ENCODE measurements at places on chromosomes 6 and 20. TPM values are rescaled to one million over a fixed set of nuclear protein-coding genes. Genes with fewer than 3 reads are reported as not detected.

COL19A1 gene
- total RNA-seq: 1.7 TPM

DNA sequence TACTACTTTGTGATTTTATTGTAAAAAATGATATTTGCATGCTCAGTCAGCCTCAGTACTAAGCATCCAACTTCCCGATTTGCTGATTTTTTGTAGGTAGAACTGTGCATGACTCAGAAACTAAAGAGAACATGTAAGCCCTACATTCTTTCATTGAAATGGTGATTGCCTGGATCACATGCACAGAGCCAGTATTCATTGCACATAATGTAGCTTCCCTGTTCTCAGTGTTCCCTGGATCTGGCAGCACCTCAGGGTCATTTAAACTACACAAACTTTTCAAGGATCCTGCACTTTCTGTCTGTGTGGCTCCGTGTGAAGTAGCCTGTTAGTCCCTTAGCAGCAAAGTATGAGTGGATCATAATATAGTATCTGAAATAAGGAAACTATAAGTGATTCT, 422.9 kb upstream of the AGPAT4 start:
- DNase-seq: no peak

DNA sequence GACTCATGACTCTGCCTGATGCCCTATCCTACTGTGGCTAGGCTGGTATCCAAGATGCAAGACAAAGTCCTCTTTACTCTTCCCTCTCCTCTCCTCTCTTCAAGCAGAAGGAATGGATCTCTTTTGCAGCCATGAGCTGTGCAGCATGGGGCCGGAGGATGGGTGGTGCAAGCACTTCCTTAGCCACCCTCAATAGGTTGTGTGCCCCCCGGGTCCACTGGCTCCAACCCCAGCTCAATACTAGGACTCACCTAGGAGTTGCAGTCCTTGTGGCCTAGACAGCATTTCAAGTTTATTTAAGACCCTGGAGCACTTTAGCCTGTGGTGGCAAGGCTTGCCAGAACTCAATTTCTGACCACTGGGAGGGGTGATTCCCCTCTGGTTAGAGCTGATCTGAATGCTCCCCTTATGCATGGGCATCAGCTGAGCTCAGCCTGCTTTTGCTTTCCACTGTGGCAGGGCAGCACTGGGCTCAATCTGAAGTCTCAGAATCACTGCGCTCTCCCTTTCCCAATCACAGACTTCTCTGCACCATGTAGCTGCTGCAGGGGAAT, 29.0 kb upstream of the GRM4 start:
- no peak for DNase-seq

DNA sequence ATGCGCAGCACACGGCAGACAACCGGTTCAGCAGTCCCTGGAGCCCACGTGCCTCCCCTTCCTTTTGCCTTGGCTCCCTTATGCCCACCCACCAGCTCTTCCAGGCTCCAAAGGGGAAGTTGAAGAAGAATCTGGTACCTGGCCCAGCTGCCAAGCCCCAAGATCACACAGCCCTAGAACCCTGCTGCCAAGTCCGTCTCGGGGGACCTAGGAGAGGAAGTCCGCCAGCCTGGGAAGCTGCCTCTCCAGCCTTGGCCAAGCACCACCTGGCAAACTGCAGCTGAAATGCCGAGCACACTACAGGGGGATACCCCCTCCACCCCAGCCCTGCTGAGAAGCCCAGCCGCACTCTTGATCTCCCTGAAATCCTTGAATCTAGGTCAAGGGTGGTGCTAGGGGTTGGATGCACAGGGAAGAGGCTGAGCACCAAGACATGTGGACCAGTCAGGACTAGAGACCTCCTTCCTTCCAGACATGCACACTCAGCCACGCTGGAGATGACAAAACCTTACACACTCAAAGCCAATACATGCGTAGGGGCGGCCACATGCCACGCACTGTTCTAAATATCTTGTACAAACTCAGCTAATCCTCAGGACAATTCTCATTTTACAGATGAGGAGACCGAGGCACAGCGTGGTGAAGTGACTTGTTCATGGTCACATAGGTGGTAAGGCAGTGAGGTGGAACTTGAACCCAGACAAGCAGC, 124.1 kb downstream of the PREX1 start:
- no peak for DNase-seq

DNA sequence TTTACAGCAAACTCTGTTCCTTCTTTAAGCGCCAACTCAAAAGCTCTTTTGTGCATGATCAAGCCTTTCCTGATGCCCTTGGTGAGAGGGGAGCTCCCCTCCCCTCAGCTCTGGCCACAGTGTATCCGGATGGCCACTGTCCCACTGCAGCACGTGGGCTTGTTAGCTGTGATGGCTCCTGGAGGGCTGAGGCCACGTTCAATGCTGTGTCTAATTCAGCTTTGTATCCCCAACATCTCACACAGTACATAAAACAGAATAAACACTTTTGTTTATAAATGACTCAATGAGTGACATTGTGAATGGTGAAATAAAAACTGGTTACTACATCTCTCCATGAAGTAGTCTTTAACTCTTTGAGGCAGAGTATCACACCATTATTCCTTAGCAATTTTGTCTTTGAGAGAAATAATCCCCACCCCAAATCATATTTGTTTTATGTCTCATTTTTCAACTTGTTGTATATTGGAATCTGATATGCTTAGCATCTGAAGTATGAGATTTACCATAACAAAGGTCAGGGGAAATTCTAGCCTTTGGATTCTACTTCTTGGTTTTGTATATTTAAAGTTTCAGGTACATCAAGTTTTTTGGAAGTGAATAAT, 44.5 kb downstream of the EDN1 start:
- no peak for DNase-seq

- DNase-seq: no peak
Measured at GRCh38 chr6:113600551-113601339, 256.4 kb upstream of the MARCKS start.

GRCh38 chr6:41713159-41713649, 22.2 kb downstream of the TFEB start:
- DNase-seq: peak; percentile 80

DNA sequence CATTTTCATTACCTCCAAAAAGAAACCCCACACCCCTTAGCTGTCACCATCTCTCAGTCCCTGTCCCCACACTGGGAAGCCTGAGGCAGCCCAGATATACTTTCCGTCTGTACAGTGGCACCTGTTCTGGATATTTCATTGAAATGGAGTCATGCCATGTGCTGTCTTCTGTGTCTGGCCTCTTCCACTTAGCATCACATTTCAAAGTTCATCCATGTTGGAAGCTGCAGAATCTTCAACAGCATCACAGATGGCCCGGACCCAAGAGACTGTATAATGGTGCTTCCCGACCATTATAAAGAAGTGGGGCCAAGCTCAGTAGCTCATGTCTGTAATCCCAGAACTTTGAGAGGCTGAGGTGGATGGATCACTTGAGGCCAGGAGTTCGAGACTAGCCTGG, 58.4 kb downstream of the DLGAP4 start:
- no peak for DNase-seq

- DNase-seq: no peak
Measured at GRCh38 chr20:1119128-1119505, 715 bp downstream of the PSMF1 start.

SLC22A7 gene
- total RNA-seq: not detected

DNA sequence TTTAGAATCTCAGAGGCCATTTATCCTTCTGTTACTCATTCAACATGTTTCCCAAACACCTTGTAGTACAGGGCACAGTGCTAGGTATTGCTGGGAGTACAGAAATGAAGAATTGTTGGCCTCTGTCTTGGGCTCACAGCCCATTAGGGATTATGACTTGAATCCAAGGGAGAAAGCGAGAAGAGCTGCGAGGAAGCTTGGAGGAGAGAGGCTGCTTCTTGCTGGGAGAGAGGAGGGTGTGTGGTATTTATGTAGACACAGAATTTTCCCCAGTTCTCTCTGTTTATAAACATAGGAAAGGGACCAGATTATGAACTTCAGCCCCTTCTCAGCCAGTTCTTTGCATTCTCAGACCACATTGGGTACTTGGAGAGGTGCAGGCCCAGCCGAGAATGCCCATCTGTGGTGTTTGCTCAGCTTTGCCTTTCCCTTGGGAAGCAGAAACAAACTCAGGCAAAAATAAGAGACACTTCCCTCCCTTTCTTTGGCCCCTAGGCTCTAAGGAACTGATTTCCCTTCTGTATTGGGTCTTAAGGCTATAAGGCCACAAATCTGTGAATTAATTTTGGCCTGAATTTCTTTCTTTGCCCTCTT, 17.9 kb downstream of the CHMP4B start:
- DNase-seq: no peak

DNA sequence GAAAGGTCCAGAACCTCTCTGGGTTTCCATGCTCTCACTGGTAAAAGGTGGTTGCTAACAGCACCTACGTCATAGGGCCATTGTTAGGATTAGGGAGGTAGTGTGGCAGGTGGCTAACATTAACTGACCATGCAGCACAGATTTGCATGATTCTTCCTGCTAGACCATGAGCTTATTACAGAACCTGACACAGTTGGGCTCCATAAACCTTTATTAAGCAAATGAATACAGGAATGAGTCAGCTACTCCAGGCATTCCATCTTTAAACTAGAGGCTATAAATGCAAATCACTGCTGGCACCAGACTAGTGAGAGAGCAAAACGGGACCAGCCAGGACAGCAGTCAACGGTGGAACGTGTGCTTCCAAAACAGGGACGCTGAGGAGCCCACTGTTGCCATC, 440.1 kb downstream of the PTPRT start:
- no peak for DNase-seq

SLC17A2 gene
- not detected for total RNA-seq

BMP7 gene
- total RNA-seq: 32.0 TPM

GPR6 gene
- total RNA-seq: not detected

GRCh38 chr6:5967594-5967993, 39.1 kb downstream of the NRN1 start:
- DNase-seq: no peak

DNA sequence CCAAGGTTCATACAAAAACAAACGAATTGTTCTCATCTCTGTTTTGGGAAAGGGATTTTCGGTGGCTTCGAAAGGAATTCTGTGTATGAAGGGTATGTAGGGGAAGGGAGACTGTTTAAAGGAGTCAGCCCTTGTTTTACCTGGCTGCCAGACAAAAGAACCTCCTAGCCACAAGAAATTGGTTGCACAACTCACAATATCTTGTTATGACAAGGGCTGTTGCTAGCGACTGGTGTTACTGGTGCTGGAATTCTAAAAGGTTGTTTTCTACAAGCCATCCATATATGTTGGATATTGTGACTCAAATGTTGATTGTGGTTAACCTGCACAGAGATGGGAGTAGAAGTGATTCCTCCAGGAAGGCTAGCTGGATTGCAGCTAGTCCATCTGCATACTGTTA, 34.6 kb upstream of the CITED2 start:
- DNase-seq: no peak

ID4 gene
- 32.5 TPM for total RNA-seq

RGS19 gene
- total RNA-seq: 10.3 TPM

GRCh38 chr20:12570371-12570770, 438.4 kb upstream of the SPTLC3 start:
- DNase-seq: no peak

DNA sequence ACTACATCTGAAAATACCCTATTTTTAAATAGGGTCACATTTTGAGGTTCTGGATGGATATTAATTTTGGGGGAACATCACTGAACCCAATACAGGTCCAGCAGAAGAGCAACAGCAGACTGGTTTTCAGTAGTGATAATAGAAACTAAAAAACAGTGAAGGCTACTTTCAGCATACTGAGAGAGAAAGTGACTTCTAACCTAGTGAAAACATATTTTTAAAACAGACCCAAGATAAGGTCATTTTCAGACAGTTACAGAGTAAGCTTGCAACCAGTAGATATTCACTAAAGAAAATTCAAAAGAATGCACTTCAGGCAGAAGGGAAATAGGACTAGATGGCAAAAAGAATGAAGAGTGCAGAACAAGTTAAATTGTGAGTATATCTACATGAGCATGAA, 42.0 kb upstream of the TMEM244 start:
- DNase-seq: no peak

HDGFL1 gene
- not detected for total RNA-seq

RIPPLY2 gene
- total RNA-seq: 0.86 TPM

DNA sequence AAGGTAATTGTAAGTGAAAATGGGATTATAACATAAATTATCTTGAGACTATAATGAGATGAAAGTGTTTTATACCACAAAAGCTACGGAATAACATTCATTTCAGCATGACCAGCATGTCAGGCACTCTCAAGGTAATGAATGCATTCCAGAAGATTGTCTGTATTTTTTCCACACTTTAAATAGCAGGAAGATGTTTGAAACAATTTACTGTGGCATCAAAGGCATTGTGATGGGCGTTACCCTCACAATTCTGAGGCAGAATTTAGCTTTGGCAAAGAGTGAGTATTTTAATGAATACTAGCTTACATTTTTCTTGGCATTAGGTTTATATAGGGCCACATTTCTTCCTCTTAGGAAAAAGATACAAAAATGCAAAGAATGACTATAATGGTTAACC, 627.2 kb downstream of the BCKDHB start:
- DNase-seq: no peak

- DNase-seq: no peak
Measured at GRCh38 chr20:51639206-51639832, 96.8 kb upstream of the NFATC2 start.

GRCh38 chr6:158230967-158231550, 62.9 kb downstream of the GTF2H5 start:
- no peak for DNase-seq

- peak; percentile 76 for DNase-seq
Measured at GRCh38 chr6:31079656-31080261, 32.6 kb downstream of the C6orf15 start.

DNA sequence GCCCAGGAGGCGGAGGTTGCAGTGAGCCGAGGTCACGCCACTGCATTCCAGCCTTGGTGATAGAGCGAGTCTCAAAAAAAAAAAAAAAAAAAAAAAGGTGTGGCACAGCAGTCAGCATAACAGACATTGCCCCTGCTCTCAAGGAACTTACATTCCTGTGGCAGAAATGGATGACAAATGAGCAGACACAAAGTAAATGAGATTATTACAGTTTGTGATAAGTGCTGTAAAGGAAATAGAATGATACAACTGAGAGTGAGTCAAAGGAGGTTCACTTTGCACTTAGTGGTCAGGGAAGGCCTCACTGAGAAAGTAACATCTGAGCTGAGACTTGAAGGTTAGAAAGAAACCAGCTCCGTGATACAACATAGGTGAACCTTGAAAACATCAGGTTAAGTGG, 36.4 kb downstream of the CEP250 start:
- DNase-seq: no peak

DNA sequence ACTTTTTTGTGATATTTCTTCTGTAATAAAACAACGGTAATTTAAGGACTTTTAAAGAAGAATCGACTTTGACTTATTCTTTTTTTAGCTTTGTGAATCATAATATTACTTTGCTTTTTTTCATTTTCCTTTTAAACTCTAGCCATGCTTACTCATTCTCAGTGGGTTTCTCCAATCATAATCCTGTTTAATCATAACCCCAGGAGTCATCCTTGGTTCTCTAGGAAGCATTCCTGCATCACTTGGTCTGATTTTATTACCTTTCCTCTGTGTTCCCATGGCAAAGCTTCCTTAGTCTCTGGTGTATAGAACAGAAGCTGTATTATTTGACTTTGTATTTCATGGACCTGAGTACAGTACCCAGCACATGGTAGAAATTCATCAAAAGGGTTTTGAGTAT, 223.5 kb downstream of the CDKAL1 start:
- DNase-seq: no peak
